ENCODE measurements at places on chromosomes 11 and 22.

DNA sequence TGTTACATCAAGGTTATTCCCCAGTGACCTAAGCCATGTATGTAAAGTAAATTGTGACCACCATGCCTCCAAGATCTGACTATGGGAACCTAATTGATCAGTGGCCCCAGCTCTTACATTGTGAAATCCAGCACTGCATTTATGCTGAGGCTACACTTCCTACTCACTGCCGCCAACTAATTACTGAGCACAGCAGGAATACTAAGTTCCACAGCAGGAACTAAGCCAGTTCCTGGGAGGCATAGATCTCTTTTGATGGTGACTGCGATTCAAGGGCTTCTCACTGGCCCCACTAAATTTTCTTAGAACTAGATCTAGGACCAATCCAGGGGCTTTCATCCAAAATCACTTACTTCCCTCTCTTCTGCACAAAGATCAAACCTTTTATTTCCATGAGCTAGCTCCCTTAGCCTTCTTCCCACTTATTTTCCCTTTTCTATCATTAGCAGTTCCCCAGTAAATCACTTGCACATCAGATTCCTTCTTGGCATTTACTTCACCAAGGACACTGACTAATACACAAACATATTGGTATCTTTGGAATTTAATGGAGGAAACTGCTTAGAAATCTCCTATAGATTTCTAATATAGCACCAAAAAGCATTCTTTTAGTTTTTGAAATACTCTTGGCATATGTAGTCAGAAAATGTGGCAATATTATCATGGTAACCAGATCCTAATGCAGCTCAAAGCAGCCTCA is 46.0 kb downstream of the CNTN5 start:
- DNase-seq: no peak

GRCh38 chr11:61816736-61817455 is at the start of gene FADS1:
Gene FADS1, minus strand, starts transcription at chr11:61817003. Its CDS starts 74 bp downstream, at chr11:61816929.
- peak; percentile 90 for DNase-seq

DNA sequence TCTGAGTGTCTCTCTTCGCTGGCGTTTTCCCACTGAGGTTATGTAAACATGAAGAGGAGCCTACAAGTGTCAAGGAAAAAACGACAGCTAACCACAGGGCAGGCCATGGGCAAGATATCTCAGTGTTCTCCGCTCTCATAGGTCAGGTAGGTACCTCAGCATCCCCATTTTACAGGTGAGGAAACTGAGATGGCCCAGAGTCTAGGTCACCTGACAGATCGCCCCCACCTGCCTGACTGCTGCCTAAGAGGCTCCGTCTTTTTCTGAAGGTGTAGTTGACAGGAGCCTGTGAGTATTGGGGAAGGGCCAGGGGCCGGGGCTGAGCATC is 847 bp upstream of the NDUFA6 start:
- no peak for DNase-seq

DNA sequence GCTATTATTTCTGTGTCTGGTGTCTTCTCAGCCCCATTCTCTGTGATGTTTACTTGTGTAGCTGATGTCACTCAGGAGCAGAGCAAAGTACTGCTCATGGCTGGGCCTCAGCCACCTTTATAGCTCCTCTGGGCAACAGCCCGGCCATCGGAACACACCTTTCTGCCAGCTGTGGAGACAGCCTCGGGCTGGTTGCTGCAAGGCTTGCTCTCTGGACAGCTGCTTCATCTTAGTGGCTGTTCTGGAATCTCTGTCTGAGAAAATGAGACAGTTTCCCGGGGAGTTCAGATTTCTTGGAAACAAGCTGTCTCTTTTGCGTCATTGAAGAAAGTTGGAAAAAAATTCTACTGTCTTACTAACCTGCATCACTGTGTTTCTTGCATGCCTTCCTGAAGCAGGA is 20.0 kb downstream of the THY1 start:
- DNase-seq: peak; percentile 20

DNA sequence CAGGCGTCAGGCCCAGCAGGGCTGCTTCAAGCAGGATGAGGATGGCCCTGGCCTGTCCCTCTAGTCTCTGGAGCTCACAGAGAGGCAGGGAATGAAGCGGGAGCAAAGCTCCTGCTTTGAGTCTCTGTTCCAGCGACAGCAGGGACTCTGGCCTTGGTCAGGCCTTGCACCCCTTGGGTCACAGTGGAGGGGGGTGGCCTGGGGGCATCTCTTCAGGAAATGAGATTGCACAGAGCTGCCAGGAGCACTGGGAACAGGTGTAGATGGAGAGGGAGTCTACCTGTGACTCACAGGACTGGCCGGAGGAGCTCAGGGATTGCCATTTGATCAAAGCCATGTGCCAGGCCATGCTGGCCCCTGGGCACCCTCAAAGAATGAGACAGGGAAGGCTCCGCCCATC is 1.6 kb downstream of the ANO1 start:
- DNase-seq: no peak

DNA sequence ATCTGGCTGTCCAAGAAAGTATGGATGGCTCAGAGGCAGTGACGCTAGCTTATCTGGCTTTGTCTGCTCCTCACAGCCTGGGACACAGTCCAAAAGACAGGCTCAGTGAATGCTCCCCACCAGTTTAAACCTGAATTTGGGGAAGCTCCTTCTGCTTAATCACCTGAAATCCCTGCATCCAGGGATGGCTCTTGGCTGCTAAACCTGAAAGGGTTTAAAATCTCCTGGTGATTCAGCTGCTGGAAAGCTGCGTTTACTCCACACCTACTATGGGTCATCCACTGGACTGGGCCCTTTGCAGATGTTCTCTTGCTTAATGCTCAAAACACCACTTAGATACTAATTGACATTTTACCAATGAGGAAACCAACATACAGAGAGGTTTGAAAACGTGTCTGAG is 302.0 kb upstream of the NARS2 start:
- DNase-seq: no peak

GRCh38 chr11:86171627-86172026 is 72.9 kb upstream of the EED start:
- no peak for DNase-seq

- DNase-seq: no peak
Observed at GRCh38 chr11:99968336-99968735, 718.8 kb upstream of the ARHGAP42 start.

GRCh38 chr22:44375451-44375850 is 62.7 kb upstream of the SHISAL1 start:
- DNase-seq: no peak

DNA sequence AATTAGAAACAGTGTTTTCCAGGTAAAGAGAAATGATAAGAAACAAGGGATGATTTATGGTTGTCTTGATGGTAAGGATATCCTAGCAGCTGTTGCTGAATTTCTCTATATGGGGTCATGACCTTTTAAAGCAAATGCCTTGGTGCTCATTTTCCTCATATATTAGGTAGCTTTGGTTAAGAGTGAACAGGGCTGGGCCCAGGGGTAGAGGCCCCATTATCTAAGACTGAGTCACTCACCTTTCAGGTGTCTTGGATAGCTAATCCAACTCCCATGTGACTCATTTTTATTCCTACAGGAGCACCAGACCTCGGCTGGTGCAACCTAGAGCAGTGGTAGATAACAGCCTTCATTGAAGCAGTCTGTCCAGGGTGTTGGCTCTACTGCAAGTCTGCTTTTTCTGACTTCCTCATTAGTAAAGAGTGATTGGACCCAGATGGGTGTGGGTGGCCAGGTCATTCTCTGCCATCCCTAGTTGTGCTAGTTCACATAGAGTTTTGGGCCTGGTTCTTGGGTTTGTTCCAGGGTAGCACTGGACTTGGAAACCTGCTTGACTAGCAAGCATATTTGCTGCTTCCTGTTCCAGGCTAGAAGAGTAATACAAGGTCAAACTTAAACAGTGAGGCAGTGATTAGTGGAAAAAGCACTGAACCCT is 37.4 kb downstream of the CTNND1 start:
- DNase-seq: peak; percentile 89

- DNase-seq: no peak
Observed at GRCh38 chr11:45794169-45794568, 10.8 kb upstream of the SLC35C1 start.

GRCh38 chr11:72707032-72707431 is 32.8 kb upstream of the PDE2A start:
- no peak for DNase-seq

DNA sequence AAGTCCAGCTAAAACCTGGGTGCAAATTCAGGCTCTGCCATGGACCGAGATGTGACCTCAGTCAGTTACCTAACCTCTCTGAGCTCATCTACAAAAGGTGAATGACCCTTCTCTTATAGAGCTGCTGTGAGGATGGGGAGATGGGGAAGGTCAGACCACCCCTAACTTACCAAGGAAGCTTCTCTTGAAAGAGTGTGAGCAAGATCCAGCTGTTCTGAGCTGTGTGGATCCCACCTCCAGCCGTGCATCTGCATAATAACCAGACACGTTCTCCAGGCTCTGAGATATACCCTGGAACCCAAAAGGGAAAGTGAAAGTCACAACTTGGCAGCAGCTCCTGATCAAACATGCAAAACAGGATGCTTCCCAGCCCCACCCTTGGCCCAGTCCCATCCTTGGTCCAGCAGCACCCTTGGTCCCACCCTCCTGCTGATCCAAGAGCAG is at the start of gene APOL3:
APOL3 (minus strand) TSS at position 257 of the 444 bp plus-strand sequence. CDS start 11,700 bp downstream, outside the sequence.
- DNase-seq: peak; percentile 90

- DNase-seq: no peak
Observed at GRCh38 chr11:113308601-113309000, 5.8 kb upstream of the TTC12 start.

DNA sequence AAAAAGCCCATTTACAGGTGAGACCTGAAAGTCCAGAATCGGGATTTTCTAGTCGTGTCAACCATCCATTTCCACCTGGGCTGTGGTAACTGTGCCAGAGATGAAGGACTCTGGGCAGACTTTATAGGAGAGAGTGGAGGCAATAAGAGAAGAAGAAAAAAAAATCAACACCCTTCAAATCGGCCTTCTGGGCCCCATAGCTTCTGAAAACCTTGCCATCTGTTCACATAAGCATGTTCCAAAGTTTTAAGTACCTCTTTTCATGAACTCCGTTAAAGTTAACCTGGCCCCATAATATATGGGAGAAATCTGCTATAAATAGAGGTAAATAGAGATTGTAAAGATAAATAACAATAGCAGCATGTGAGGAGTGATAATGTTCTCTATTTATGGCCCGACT is 470.5 kb downstream of the MIAT start:
- DNase-seq: no peak

DNA sequence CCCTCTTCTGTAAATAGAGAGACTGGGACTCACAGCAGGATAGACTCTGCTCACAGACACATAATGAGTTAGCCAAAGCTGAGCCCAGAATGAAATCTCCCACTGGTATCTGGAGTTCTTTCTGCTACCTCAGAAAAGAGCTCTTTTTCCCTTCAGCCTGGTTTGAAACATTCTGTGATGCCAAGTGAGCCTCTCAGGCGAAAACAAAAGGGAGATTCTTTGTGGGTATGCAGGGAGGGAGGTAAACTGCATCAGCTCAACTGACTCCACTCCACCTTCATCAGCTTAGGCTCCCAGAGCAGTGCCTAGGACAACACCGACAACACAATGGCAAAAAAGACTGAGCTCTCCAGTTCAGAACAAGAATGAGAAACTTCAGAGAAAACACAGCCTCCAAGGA is 55.1 kb upstream of the SCUBE2 start:
- DNase-seq: no peak

GRCh38 chr11:5288108-5288905 is 13.4 kb downstream of the OR51B4 start:
- DNase-seq: peak; percentile 43

DNA sequence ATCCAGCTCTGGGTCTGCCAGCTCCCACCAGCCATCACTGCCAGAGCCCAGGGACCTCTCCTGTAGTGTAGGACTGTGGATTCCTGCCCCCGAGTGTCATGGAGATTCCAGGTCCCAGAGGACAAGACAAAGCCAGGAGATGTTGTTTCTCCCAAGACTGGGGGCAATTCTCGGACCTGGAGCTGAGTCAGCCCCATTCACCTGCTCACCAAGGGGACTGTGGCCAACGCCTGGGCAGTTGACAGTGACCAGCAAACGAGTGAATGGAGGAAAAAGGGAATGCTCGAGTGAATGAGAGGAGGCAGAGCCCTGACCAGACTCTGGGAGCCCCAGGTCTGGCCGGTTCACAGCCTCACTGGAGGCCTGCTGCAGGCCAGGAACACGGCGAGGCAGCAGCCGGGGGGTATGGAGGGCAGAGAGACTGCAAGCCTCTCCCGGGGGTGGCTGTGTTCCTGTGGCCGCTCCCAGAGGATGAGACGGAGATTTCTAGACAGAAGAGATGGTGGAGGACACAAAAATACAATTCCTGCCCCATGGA is 61.3 kb upstream of the PRR5 start:
- DNase-seq: no peak

DNA sequence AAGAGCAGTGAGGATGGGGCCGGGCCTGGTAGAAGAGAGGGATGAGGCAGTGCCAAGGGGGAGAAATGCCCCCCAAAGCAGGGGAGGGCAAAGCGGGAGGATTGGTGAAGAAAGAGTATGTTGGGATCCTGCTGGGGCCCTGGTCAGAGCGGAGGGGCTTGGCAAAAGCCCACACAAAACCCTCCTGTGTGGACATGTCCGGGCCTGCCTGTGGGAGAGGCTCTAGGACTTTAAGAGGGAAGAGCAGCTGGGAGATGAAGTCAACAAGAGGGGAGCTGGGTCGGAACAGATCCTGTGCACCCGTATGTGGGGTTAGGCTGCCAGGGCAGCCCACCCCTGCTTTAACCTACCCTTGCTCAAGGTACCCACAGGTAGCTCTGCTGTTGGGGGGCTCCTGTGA is 25.8 kb downstream of the ART5 start:
- no peak for DNase-seq

DNA sequence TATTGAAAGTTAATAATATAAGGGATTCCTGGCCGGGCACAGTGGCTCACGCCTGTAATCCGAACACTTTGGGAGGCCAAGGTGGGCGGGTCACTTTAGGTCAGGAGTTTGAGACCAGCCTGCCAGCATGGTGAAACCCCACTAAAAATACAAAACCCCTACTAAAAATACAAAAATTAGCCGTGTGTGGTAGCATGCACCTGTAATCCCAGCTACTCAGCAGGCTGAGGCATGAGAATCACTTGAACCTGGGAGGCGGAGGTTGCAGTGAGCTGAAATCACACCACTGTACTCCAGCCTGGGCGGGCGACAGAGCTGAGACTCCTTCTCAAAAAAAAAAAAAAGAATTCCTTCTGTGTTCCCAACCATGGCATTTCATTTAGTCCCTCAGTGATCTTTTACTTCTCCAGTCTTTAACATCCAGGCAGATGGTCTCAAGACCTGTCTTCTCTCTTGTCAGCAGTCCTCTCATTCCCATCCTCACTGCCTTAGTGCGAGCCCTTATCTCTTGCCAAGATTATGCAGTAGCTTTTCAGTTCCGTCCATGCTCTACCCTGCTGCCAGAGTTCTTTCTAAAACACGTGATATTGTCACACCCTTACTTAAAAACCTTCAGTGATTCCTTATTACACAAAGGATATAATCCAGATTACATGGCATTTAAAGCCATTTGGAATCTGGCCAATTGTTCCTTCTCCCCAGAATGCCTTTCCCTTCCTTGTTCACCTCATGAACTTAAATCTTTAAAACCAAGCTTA is 17.9 kb downstream of the RTN3 start:
- no peak for DNase-seq

DNA sequence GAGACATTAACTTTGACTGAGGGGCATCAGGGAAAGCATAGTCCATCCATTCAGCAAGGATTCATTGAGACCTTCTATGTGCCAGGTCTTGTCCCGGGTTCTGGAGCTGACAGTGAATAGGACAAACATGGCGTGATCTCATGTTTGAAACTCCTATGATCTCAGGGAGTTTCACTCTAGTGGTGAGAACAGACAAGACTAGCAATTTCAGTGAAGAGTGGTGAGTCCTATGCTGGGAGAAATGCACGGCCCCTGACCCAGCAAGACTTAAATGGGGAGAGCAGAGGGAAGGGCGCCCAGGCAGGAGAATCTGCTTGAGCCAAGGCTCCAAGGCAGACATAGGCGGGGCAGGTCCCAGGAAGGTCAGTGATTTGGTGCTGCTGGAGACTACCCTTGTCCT is 155.7 kb downstream of the CEP164 start:
- DNase-seq: no peak

- peak; percentile 7 for DNase-seq
Observed at GRCh38 chr11:69352166-69352565, 58.2 kb downstream of the MYEOV start.

Measured in fibroblast of the aortic adventitia (primary cell).